IMR-90 (cell line): ENCODE measurements at places on chromosomes 13 and 19.

DNA sequence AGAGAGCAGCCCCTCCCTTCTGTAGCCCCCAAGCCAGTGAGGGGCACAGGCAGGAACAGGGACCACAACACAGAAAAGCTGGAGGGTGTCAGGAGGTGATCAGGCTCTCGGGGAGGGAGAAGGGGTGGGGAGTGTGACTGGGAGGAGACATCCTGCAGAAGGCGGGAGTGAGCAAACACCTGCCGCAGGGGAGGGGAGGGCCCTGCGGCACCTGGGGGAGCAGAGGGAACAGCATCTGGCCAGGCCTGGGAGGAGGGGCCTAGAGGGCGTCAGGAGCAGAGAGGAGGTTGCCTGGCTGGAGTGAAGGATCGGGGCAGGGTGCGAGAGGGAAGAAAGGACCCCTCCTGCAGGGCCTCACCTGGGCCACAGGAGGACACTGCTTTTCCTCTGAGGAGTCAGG is 4.2 kb downstream of the KLK3 start:
- DNase-seq = no peak

- DNase-seq = no peak
These were observed 1420.3 kb downstream of the UQCRFS1 start for GRCh38 chr19:27792576-27793127.

DNA sequence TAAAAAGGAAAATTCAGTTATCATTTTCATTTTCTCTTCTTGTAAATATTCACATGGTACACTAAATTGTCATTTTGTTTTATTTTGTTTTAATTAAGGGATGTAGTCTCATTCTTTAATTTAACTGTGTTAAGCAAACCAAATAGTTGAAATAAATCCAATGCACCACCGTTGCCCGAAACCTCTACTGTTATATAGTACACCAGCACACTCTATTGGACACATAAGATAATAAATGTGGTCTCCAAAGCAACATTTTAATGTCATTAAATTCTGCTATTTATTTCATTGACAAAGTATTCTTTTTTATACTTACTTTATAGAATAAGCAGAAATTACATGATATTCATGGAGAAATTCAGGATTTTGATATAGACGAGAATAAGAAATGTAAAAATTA is 156.4 kb upstream of the FREM2 start:
- DNase-seq = peak; percentile 1

DNA sequence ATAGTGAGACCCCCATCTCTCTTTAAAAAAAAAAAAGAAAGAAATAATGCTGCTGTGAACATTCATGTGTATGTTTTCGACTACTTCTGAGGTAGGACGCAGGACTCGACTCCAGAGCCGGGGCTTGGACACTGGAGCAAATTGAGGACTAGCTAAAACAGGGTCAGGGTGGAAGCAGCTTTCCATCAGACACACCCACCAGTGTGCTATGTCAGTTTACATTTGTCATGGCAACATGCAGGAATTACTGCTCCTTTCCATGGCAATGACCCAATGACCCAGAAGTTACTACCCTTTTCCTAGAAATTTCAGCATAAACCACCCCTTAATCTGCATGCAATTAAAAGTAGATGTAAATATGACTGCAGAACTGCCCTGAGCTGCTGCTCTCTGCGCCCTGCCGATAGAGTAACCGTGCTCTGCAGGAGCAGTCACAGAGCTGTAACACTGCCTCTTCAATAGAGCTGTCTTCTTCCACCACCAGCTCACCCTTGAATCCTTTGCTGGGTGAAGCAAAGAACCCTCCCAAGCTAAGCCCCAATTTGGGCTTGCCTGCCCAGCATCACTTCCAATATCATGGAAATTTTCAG is 61.6 kb upstream of the ZNF599 start:
- no peak for DNase-seq

GRCh38 chr13:59392328-59392727 is 771.4 kb downstream of the DIAPH3 start:
- no peak for DNase-seq

- DNase-seq = peak; percentile 93
These were observed 1422.2 kb upstream of the PCDH20 start for GRCh38 chr13:62837895-62838294.
